ENCODE measurements at places on chromosomes 12 and 14. TPM values are rescaled to one million over a fixed set of nuclear protein-coding genes. Genes with fewer than 3 reads are reported as not detected.
A peak's percentile ranks its signal among the peaks of the same experiment; 100 is the strongest.

DNA sequence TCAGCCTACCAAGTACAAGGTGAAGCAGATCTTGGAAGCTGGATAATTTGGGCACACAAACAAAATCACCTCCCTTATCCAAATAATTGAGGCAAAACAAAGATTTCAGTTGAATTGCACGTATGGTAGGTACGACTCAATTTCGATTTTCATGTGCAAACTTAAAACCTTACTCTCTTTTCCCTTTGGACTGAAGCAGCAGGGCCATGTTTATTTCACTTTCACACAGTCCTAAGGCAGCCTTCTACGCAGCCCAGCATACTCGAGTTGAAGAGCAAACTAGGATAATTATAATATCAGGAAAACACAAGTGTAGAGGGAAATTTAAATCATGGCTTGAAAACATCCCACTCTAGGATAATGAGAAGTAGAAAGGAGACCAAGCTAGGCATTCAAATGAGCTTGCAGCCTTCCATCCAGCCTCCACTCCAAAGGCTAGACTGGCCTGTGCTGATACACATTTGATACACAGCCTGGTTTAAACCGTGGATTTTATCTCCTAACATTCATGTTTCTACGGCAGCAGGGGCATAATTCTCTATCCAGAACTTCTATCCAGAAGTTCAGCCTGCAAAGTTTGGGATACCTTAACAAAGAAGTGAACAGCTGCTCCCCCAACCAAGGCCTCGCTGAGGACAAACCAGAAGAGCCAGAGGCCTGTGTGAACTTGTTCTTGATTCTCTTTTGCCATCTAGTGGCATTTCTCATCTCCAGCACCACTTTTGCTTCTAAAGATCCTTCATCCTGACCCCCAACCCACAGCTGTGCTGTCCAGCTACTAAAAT, 2.4 kb upstream of the RNASE7 start:
- peak; percentile 61 for DNase-seq

DNA sequence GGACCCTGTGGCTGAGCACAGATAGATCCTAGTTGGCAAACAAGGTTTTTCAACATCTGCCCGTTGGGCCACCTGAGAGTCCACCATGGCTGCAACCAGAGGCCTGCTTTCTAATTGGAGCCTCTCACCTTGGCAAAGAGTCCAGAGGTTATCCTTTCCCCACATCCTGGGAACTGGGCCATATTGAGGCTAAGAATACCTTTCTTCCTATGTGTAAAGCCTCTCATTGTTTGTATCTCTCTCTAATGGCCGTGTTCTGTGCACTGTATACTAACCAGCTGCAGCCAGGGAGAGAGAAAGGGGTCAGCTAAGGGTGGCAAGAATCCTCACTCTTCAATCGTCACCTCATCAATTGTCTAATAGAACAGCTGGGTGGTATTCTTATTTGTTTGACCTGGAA, 79.1 kb upstream of the ST8SIA1 start:
- DNase-seq, result no peak

GRCh38 chr14:36773136-36773540, 111.5 kb downstream of the PAX9 start:
- DNase-seq, result no peak

DNA sequence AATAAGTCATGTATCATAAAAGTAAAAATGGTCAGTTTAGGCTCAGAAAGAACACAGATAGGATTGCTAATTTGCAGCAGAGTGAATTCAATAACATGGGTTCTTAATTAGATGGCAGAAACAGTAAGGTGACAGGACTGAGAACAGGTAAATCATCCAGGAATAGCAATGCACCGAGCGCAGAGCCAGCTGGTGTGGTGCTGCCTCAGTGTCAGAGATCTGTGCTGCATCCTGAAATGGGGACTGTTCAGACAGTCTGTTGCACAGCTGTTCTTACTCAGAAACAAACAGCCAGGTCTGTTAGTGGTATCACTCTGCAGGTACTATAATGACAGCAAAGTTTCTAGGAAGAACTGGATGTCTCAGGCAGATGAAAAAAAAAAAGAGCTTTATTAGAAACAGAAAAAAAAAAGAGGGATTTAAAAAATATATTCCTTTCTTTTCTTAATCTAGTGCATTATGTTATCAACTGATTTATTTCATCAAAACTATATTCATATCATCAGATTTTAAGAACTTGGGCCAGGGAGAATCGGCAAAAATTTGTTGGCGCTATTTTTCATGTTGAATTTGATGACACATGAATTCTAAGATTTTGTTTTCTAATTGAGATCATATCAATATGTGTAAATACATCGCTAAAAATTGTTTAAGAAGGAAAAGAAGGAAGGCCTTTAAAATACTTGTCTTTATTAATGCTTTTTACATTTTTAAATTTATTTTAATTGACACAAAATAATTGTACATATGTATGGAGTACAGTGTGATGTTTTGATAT, 501.8 kb downstream of the PRKD1 start:
- no peak for DNase-seq

GRCh38 chr12:132108211-132108832, 35.8 kb downstream of the DDX51 start:
- no peak for DNase-seq

DNA sequence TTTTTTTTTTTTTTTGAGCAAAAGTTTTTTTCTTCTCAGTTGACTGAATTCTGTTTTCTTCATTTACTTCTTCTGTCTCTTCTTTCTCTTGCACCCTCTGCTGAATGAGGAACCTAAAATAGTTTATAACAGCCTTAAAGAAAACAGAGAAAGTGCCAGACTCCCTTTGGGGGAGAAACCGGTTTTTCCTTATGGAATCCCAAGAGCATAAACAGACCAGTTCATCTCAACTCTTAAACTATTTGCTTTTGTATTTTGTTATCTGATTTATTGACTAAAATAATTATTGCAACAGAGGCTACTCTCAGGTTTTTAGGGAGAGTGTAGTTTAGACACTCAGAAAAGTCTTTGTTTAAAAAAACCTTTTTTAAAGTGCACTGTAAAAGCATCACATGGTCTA, 30.2 kb downstream of the ST8SIA1 start:
- no peak for DNase-seq

DNA sequence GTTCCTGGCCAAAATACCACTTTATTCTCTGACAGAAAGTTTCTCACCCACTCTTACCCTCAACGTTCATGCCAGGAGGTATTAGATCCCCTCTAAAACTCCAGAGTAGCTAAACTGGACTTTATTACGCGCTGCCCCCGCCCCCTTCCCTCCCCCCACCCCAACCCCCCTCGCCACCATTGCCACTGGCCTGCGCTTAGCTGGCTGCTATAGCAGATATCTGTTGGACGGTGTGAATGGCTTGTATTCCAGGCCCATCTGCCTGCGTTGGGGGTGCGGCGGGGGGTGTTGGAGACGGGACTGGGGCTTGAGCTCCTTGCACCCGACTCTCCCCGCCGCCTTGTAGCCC, 564 bp upstream of the THTPA start:
- DNase-seq, result no peak

Gene SPTB
- under 0.01 TPM for total RNA-seq

GRCh38 chr14:77914073-77914721, 114.3 kb downstream of the ADCK1 start:
- DNase-seq, result no peak

DNA sequence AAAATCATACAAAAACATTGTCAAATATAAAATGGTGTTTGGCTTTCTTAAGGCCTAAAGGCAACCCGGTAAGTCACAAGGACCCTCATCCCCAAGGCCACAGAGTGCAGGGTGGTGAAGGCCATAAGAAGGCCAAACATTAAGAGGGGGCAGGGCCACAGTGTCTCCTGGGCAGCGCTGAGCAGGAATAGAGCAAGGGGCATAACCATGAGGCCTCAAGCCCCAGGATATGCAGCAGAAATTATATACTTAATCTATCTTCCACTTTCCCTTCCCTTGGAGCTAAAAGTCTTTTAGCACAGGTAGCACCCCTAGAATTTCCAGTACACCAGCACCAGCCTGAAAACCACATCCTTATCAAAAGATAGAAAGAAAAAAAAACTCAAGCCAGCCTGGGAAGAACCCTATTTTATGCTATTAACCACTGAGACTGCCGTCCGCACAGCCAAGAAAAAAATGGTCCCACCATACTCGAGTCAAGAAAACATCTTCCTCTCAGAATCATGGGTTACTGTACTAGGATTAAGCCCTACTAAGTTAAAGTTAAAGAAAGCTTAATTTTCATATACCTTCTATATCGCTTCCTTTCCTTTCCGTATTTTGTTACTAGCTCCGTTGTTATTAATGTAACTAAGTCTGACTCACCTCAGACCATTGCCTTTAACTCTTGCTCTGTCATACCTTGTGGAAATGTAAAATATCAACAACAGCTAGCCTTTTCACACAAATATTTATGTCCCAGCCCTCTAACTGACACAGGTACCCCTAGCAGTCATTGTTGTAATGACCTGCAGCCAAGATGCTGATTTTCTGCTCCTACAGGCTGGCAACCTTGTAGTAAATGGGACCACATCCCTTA, 20.1 kb downstream of the KLRK1 start:
- DNase-seq, result no peak

- DNase-seq, result no peak
Measured at GRCh38 chr12:47972895-47973294, 9.5 kb downstream of the TMEM106C start.

Gene STAC3
- total RNA-seq, result 0.26 TPM

DNA sequence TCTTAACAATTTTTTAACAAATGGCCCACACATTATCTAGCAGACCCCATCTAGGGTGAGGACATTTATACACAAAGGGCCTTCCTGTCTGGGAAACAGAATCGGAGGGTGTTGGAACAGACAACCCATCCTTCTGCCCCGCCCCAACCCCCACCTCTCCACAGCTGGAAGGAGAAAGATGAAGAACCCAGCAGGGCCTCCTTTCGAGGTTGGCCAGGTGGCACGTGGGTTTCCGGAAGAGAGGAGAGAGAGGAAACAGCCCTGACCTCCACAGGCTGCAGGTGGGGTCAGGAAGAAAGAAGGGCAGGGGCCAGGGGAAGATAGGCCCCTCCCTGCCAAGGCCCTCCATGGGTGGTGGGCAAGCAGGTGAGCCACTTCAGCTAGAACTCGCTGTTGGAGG, 57.2 kb downstream of the LRRC74A start:
- DNase-seq, result no peak

GRCh38 chr12:57046947-57047890, 2.7 kb downstream of the MYO1A start:
- no peak for DNase-seq

GRCh38 chr14:73794146-73794545, 57.5 kb upstream of the PTGR2 start:
- no peak for DNase-seq

Gene RHOJ
- total RNA-seq, result 4.1 TPM

DNA sequence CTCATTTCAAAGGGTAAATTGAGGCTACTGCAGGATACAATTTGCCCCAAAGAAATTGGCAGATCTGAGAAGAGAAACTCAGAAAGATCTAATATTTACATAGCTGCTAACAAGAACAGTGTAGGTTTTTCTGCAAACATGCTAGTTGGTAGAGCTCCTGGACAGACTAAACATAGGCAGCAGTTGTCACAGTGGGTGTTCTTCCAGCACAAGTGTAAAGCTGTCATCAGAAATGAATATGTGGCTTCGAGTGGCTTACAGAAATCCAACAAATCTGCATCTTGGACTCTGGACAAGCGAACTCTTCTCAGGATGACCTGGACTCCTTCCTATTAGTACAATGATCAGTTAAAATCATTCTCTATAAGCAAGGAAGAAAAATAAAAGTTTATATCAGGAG, 5.9 kb downstream of the CBX5 start:
- no peak for DNase-seq

All from fibroblast of lung (primary cell).